ENCODE measurements at places on chromosomes 2 and 18. TPM values are rescaled to one million over a fixed set of nuclear protein-coding genes. Genes with fewer than 3 reads are reported as not detected.

The RAB6C gene
- total RNA-seq, result 0.34 TPM

The GKN2 gene
- total RNA-seq, result not detected

The LAMA3 gene
- 126 TPM for total RNA-seq

- no peak for DNase-seq
These were observed 20.9 kb downstream of the NAPG start for GRCh38 chr18:10546557-10547300.

DNA sequence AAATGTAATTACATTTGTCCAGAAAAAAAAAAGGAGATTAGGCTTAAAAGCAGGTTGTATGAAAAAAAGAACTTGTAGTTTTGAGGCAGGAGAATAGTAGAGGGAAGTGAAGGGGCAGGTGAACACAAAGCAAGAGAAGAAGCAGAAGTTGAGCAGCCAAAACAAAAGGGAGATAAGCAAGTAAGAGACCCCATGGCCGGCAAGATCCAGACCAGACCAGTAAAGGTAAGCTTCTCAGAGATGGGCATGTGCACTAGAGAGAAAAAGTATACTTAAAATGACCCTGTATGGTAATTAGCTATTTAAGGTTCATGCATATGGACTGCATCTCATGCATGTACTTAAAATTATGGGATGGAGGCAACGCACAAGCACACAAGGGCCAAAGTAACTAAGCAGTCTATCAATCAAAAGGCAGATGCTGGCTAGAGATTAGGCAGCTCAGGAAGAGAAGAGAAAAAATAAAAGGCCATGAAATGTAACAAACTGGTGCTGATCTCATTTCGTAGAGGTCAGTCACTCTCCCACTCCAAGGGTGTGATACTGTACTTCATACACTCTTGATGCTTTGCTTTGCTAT lies 9.7 kb downstream of the SIGLEC15 start:
- no peak for DNase-seq
